ENCODE measurements at places on chromosomes 12 and 14. TPM values are rescaled to one million over a fixed set of nuclear protein-coding genes. Genes with fewer than 3 reads are reported as not detected.

Gene ANKRD33
- total RNA-seq: not detected

Gene TRHDE
- 0.02 TPM for total RNA-seq

Gene SPTSSA
- total RNA-seq: 8.9 TPM

Gene KRT72
- 0.43 TPM for total RNA-seq

Gene ZC3H10
- 14.9 TPM for total RNA-seq

Gene CLEC9A
- total RNA-seq: not detected

Gene LHX5
- total RNA-seq: not detected

Gene PAPLN
- total RNA-seq: 0.47 TPM

Gene OTOGL
- not detected for total RNA-seq

Gene FGD4
- total RNA-seq: 0.31 TPM

Gene AREL1
- total RNA-seq: 57.3 TPM

Gene RBP5
- total RNA-seq: not detected

Gene CCT2
- 225 TPM for total RNA-seq

Gene RIMKLB
- 2.3 TPM for total RNA-seq

Gene PRPF40B
- 6.2 TPM for total RNA-seq

Gene KCNJ8
- not detected for total RNA-seq

Gene PRIMA1
- not detected for total RNA-seq

Gene MARS1
- 336 TPM for total RNA-seq

Gene GUCY2C
- total RNA-seq: not detected

Gene ACTR10
- 41.7 TPM for total RNA-seq

Gene TAS2R7
- total RNA-seq: not detected

Gene GDF3
- total RNA-seq: not detected

Gene SMCO2
- total RNA-seq: 1.1 TPM

Gene PSMA3
- 337 TPM for total RNA-seq

Gene MYF5
- not detected for total RNA-seq

Gene ALDH1L2
- total RNA-seq: 0.29 TPM

Gene FGF23
- not detected for total RNA-seq

Gene CDCA3
- total RNA-seq: 105 TPM

Gene EXOC3L4
- not detected for total RNA-seq

Gene NRIP2
- not detected for total RNA-seq

Gene SLC17A8
- total RNA-seq: not detected

Gene TOMM20L
- total RNA-seq: not detected

Gene E2F7
- total RNA-seq: 15.0 TPM

Gene MUCL1
- 5.9 TPM for total RNA-seq

Gene NEK9
- total RNA-seq: 66.6 TPM

Gene FOS
- total RNA-seq: 35.2 TPM

Gene C14orf180
- not detected for total RNA-seq

Gene SLC7A7
- 0.59 TPM for total RNA-seq

Gene CCDC60
- total RNA-seq: not detected

Gene SMOC1
- total RNA-seq: not detected

Gene PRKD1
- not detected for total RNA-seq

Gene KITLG
- not detected for total RNA-seq

Gene IL25
- total RNA-seq: not detected

Gene SERPINA5
- total RNA-seq: not detected

Gene SLC38A4
- not detected for total RNA-seq

Gene SLC10A1
- total RNA-seq: not detected

Gene PTPRB
- 0.31 TPM for total RNA-seq

Gene STAT6
- total RNA-seq: 198 TPM

Gene HHIPL1
- total RNA-seq: not detected

Gene SYNE3
- 62.4 TPM for total RNA-seq

Gene CLEC1A
- not detected for total RNA-seq

Gene CCNB1IP1
- 25.4 TPM for total RNA-seq

Gene ZDHHC22
- not detected for total RNA-seq

Gene BEGAIN
- total RNA-seq: not detected

Gene MRPL52
- total RNA-seq: 134 TPM

All from natural killer cell treated with Interleukin-12 subunit alpha and Interleukin-12 subunit beta and Interleukin-15 and Interleukin-18, amount 100 ng/mL, for 72 hours (primary cell).